ENCODE measurements at places on chromosomes 6 and 20. TPM values are rescaled to one million over a fixed set of nuclear protein-coding genes. Genes with fewer than 3 reads are reported as not detected.

GRCh38 chr6:145506565-145506964, 228.8 kb downstream of the EPM2A start:
- no peak for DNase-seq

DNA sequence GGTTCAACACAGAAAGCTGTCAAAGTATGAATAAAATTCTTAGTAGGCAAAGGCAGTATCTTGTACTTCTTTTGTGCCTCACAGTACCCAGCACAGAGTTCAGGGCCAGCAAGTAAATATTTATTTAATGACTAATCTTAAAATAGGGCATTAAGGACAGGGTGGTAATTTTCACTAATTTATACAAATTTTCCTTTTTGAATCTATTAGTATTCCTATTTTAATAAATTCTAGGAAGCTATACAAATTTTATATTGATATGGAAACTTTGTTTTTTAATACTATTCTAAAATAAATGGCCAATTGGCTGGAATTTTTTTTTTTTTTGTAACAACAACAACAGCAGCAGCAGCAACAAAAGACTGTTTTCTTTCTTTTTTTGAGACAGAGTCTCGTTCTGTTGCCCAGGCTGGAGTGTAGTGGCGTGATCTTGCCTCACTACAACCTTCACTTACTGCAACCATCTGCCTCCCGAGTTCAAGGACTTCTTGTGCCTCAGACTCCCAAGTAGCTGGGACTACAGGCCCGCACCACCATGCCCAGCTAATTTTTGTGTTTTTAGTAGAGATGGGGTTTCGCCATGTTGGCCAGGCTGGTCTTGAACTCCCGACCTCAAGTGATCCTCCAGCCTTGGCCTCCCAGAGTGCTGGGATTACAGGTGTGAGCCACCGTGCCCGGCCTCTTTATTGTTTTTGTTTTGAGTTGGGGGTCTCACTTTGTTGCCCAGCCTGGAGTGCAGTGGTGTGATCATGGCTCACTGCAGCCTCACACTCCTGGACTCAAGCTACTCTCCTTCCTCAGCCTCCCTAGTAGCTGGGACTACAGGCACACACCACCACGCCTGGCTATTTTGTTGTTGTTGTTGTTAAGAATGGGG, 85.2 kb downstream of the FKBP5 start:
- no peak for DNase-seq

Gene SPEF1
- 0.16 TPM for total RNA-seq

GRCh38 chr6:166921570-166921969, 34.8 kb downstream of the RNASET2 start:
- no peak for DNase-seq

Gene B3GAT2
- total RNA-seq = 18.6 TPM

DNA sequence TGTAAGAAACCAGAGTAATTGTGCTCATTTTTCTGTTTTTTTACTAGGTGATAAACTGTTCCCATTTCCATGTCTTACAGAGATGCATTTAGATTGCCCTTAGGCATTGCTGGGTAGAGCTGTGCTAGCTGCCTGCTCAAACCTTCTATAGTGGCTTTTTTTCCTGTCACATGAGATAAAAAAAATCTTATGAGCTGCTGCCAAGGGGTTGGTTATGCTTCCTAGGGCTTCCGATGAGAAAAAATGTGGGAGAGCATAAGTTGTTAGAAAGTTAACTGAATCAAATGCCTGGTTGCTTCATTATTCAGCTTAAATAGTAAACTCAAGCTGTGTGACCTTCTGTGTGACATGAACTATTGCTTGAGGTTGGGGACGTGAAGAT, 50.0 kb upstream of the NOX3 start:
- DNase-seq = no peak

- DNase-seq = no peak
Observed at GRCh38 chr20:60262967-60263603, 304.9 kb downstream of the CDH26 start.

DNA sequence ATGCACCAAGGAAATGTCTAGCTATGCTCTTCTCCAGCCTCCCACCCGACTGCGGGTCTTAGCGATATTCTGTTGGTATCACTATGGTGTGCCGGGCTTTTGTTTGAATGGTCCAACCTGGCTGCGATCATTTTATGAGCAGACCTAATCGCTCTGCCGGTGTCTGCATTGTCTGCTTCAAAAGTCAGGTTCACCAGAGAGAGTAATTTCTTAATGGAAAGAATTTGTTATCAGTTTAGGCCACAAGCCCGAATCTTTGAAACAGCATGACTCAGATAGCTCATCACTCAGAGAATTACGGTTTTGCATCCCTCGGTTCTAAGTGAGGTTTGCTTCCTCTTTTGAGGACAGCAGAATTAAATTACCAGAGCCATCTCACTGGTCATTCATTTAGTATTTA, 521.0 kb upstream of the ARID1B start:
- no peak for DNase-seq

DNA sequence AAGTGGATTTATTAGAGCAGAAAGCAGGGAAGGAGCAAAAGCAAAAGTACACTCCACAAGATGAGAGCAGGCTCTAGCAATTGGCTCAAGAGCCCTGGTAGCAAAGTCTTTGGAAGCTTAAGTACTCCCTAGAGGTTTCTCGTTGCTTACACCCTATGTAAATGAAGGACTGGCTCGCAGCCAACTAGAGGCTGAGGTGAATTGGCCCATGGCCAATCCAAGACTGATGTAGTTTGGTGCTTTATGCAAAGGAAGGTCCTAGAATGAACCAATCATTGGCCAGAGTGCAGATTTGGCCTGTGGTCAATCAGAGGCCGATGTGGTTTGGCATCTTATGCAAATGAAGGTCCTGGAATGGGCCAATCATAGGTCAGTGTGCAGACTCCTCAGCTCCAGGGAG, 191.3 kb upstream of the ARID1B start:
- DNase-seq = no peak

DNA sequence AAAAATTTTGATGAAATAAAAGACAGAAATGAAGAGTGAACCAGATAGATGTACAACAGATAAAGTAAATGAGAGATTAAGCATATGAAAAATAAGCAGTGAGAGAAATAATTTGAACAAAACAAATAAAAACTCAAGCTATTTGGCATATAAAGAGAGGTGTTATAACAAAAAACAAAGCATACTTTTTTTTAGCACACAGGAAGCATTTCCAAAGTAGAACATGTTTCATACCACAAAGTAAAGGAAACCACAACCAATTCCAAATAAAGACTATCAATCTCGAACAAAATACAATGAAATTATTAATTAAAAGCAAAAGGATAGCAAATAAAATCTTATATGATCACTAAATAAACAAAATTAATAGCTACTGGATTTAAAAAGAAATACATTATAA, 6.8 kb downstream of the THEMIS start:
- no peak for DNase-seq

- DNase-seq = no peak
Observed at GRCh38 chr6:33778444-33779121, 10.3 kb downstream of the LEMD2 start.

Gene MMP24
- total RNA-seq = 76.1 TPM

GRCh38 chr20:19557291-19557690, 200.8 kb upstream of the RIN2 start:
- DNase-seq = no peak

- DNase-seq = no peak
Observed at GRCh38 chr6:167738386-167738785, 88.3 kb upstream of the AFDN start.

- DNase-seq = no peak
Observed at GRCh38 chr6:155038527-155038926, 43.4 kb downstream of the TIAM2 start.

GRCh38 chr6:84422380-84422968, 195.0 kb upstream of the CEP162 start:
- no peak for DNase-seq

DNA sequence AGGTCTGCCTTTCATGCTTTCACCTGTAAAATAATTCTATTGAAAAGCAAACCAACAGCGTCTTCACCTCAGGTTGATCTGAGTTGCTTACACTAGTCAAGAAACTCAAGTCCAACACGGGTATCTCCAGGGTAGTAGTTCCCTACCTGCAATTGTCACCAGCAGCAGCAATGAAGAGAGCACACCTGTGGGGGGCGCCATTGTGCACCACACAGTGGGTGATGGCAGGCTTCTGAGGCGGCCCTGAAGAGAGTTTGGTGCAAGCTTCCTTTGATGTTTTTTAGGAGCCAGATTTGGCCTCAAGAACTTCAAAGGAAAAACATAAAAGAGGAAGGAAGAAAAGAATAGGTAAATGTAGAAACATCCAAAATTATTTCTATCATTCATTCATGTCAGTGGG, 45.1 kb downstream of the KIAA0319 start:
- no peak for DNase-seq

GRCh38 chr6:134253681-134254080, 64.2 kb downstream of the SGK1 start:
- DNase-seq = no peak

Gene ORC3
- 49.9 TPM for total RNA-seq

Gene WASF1
- 88.3 TPM for total RNA-seq

DNA sequence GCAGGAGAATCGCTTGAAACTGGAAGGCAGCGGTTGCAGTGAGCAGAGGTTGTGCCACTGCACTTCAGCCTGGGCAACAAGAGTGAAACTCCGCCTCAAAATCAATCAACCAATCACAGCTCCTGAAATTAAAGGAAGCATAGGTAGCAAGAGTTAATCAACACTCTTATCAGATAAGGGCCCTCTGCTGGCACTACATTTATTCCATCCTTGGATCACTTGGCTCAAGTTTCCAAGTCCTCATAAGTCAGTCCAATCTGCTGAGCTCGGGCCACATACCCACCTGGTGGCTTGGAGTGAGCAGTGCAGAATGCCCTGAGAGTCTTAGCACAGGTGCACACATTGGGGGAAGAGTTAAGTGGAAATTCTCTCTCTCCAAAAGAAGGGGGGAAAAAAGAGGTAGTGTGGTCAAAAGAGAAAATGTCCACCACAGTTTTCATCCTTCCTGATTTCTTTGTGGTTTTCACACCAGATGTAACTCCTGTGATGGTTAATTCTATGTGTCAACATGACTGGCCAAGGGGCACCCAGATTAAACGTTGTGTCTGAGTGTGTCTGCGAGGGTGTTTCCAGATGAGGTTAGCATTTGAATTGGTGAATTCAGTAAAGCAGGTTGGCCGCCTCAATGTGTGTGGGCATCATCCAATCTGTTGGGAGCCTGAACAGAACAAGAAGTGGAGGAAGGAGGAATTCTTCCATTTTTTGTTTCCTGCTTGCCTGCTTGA, 14.2 kb upstream of the FAM8A1 start:
- no peak for DNase-seq

Gene ADGRF1
- total RNA-seq = not detected

- DNase-seq = no peak
Observed at GRCh38 chr6:36873612-36874442, 776 bp downstream of the PPIL1 start.

Gene MRS2
- 22.5 TPM for total RNA-seq

DNA sequence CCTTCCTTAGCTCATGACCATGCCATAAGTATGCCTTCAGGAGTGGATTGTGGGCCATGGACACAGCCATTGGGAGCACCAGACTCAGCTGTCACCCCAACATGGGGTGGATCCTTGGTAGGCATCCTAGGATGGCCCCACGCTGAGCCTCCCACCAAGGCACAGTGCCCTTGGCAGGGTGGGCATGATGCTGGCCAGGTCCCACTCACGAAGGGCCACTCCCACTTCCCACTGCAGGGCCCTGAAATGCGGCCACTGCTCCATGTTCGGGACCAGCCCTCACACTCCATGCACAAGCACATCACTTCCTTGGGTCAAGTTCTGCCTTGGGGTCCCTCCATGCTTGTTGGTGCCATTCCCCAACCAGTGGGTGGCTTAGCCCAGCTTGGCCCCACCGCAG, 12.9 kb upstream of the FUT9 start:
- no peak for DNase-seq

DNA sequence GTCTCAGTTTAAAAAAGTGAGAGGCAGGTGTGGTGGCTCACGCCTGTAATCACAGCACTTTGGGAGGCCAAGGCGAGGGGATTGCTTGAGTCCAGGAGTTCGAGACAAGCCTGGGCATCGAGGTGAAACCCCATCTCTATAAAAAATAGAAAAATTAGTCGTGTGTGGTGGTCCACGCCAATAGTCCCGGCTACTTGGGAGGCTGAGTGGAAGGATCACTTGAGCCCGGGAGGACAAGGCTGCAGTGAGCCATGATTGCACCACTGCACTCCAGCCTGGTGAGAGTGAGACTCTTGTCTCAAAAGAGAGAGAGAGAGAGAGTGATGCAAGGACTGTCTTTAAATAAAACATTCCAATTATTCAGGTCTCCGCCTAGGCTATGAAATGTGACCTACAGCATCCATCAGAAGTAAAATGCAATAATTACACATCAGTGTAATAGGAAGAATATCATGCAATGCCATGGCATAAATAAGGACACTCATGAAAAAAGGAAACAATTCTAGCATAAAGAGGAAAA, 81.5 kb downstream of the SH3BGRL2 start:
- DNase-seq = no peak

GRCh38 chr6:56862415-56863175, 92.3 kb upstream of the BEND6 start:
- no peak for DNase-seq

- no peak for DNase-seq
Observed at GRCh38 chr20:20210327-20210726, 157.6 kb upstream of the INSM1 start.

Gene C20orf141
- total RNA-seq = not detected

Gene DEFB132
- not detected for total RNA-seq

Gene KIF13A
- total RNA-seq = 27.8 TPM
